ENCODE measurements at places on chromosomes 1 and 21. TPM values are rescaled to one million over a fixed set of nuclear protein-coding genes. Genes with fewer than 3 reads are reported as not detected.

TRIM67 gene
- total RNA-seq: not detected

S100A12 gene
- total RNA-seq: not detected

BRDT gene
- not detected for total RNA-seq

TGFB2 gene
- total RNA-seq: 16.7 TPM

S100A9 gene
- total RNA-seq: 285 TPM

GRCh38 chr1:23177031-23177430 is 8.4 kb upstream of the LUZP1 start:
- H3K27me3 ChIP-seq: no peaks in the 10 kb centered on the region
- H3K4me1 ChIP-seq: no peaks in the 10 kb centered on the region
- peak overlapping the region; percentile 41 for H3K4me3 ChIP-seq
- H3K27ac ChIP-seq: peak overlapping the region; percentile 85

GRCh38 chr1:164417016-164417704 is 141.8 kb upstream of the PBX1 start:
- no peak overlapping the region for H3K4me3 ChIP-seq
- no peaks in the 10 kb centered on the region for H3K36me3 ChIP-seq
- no peak for DNase-seq
- no peak overlapping the region for H3K27ac ChIP-seq

DNA sequence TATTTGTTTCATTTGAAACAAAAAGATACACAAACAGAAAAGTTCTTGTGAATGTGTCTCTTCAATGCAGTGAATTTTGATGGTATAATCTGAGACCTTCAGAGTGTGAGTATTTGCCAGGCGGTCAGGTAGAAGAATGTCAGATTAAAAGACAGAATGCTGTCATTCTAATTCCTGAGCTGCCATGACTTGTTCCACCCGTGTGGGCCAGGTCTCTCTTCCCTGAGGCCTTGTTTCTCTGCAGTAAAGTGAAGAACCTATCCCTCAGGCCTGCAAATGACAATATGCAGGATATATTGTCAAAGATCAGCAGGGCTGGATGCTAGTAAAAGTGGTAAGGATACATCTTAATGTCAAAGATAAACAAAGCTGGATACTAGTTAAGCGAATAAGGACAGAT is 111.4 kb downstream of the ZP4 start:
- no peaks in the 10 kb centered on the region for H3K27me3 ChIP-seq
- H3K4me1 ChIP-seq: no peaks in the 10 kb centered on the region
- H3K27ac ChIP-seq: no peak overlapping the region
- H3K36me3 ChIP-seq: no peaks in the 10 kb centered on the region
- H3K4me3 ChIP-seq: no peak overlapping the region

DNA sequence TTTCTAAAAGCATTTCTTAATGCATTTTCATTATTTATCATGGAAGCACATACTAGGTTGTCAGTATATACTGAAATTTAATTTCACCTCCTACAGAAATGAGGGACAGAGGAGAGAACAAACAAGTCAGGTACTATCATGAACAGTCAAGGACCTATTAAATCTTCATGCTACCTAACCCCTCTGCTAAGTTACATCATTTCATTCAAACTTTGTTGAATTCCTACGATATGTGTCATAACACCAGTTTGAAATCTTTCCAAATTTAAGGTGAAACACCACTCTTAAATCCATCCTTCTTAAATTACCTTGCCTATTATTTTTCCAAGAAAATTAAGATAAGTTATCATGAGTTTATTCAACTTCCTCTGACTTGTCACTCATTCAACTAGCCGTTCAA is 78.9 kb downstream of the DENND1B start:
- H3K36me3 ChIP-seq: no peaks in the 10 kb centered on the region
- H3K4me1 ChIP-seq: no peaks in the 10 kb centered on the region
- H3K4me3 ChIP-seq: no peak overlapping the region
- no peak overlapping the region for H3K27ac ChIP-seq
- H3K27me3 ChIP-seq: no peaks in the 10 kb centered on the region

GRCh38 chr1:41530411-41530810 is 45.9 kb upstream of the EDN2 start:
- no peak for DNase-seq
- H3K27me3 ChIP-seq: no peaks in the 10 kb centered on the region
- no peak overlapping the region for H3K27ac ChIP-seq

DNA sequence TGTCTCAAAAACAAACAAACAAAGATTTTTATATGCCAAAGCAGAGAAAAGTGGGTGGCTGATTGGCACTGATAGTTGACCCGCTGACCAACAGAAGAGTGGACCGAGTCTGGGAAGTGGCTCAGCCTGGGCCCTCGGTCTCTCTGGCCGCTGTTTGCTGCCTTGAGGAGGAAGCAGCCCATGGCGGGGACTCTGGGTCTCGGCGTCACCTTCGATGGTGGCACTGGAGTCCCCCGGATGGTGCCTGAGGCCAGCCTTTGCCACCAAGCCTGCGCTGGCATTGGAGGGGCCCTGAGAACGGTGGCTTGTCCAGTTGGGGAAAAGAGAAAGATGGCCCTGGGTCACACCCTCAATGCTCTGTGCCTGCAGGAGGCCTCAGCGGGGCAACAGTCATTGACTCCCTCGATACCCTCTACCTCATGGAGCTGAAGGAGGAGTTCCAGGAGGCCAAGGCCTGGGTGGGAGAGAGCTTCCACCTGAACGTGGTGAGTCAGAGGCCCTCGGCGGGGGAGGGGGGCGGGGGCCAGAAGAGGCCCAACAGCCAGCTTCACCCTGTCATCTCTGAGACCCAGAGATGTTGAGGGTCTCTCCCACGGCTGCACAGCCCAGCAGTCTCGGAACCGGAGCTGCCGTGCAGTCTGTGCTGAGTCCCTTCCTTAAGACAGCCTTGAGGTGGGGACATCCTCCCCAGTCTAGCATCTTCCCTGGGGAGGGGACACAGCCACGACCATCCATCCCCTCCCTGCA is 53.5 kb upstream of the SELENON start:
- no peak for DNase-seq
- H3K27ac ChIP-seq: peak overlapping the region; percentile 99
- no peaks in the 10 kb centered on the region for H3K27me3 ChIP-seq
- H3K36me3 ChIP-seq: no peaks in the 10 kb centered on the region
- H3K4me1 ChIP-seq: peaks cover 58% of the 10 kb centered on the region

- H3K27me3 ChIP-seq: no peaks in the 10 kb centered on the region
- no peaks in the 10 kb centered on the region for H3K4me1 ChIP-seq
- H3K36me3 ChIP-seq: no peaks in the 10 kb centered on the region
- DNase-seq: no peak
- H3K4me3 ChIP-seq: no peak overlapping the region
These were observed 92.5 kb upstream of the LRRC8D start for GRCh38 chr1:89728381-89728780.

GRCh38 chr1:194230351-194231144 is 1044.1 kb upstream of the B3GALT2 start:
- H3K4me1 ChIP-seq: no peaks in the 10 kb centered on the region
- H3K27me3 ChIP-seq: no peaks in the 10 kb centered on the region
- H3K4me3 ChIP-seq: no peak overlapping the region
- no peaks in the 10 kb centered on the region for H3K36me3 ChIP-seq
- no peak for DNase-seq
- no peak overlapping the region for H3K27ac ChIP-seq
